ENCODE measurements at places on chromosomes 7 and 10.

- DNase-seq = no peak
Measured at GRCh38 chr7:94249631-94250030, 145.1 kb upstream of the COL1A2 start.

DNA sequence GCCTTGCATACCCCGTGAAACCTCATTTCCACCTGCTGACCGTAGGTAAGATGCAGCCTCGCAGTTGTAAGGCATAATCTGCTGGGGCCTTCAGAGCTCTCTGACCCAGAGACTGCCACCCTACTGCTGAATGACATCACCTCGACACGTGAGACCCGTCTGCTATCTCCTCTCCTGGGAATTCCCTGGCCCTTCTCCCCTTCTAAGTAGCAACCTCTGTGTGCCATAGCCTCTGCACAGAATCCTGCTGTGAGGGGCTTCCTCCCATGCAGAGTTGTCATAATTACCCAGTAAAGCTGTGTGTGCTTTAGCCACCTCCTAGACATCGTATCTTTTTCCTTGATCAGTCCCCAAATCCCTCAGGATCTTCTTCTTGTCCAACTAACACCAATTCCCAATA is 106.7 kb downstream of the CACNB2 start:
- no peak for DNase-seq

- no peak for DNase-seq
Measured at GRCh38 chr10:59007307-59008025, 169.0 kb upstream of the PHYHIPL start.

GRCh38 chr7:84913731-84914130 is 273.1 kb downstream of the SEMA3D start:
- DNase-seq = peak; percentile 80

DNA sequence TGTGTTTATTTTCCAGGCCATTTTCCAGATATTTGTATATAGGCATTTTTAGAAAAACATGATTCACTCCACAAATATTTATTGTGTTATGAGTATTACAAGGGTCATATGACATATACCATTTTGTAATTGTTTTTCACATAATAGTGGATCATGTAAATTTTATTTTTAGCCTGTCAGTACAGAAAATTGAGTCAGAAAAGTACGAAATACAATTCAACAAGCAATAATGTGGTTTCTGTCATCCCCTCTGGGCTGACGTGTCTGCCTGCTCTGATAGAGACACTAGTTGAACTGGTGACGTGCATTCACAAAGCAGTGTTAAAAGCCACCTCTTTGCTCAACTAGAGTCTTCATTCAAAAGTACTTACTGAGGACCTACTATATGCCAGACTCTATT is 97.9 kb upstream of the STEAP1B start:
- peak; percentile 94 for DNase-seq

DNA sequence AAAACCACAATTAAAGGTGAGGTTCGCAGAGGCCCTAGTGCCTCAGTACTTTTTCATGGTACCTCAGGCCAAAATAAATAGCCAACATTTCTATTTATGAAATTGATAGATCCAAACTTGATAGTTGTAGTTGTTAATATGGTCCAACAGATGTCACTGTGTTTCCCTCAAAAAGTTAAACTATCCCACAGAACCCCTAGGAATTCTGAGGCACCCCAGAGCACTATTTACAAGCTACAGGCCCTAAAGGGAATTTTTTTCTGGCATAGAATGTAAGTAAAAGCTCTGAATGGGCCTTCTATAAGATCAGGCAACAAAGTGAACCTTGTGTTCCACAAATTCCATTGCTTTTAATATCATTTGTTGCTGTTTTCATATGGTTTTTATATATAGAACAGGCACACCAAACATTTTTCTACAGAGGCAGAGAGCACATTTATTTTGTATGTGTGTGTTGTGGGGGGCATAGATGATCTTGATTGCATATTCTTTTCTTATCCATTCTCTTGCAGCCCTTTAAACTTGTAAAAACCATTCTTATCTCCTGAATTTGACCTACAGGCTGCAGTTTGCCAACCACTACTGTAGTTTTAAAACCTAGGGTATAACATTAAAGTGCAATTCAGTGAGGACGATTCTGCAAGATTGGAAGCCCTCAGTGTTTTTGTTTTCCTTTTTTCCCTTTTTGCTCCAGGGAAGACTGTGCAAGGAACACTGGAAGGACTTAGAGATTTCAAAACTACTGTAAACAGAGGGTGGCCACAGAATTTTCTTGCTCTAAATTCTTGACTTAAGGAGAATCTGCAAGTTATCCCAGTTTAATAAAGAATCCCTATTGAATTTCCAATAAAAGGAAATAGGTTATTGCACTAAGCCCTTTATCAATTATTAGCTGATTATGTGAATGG is 3.5 kb upstream of the ARL4A start:
- peak; percentile 60 for DNase-seq

GRCh38 chr10:37549054-37549453 is 308.4 kb downstream of the ZNF248 start:
- no peak for DNase-seq

- no peak for DNase-seq
Measured at GRCh38 chr7:47380325-47381133, 201.4 kb downstream of the TNS3 start.

DNA sequence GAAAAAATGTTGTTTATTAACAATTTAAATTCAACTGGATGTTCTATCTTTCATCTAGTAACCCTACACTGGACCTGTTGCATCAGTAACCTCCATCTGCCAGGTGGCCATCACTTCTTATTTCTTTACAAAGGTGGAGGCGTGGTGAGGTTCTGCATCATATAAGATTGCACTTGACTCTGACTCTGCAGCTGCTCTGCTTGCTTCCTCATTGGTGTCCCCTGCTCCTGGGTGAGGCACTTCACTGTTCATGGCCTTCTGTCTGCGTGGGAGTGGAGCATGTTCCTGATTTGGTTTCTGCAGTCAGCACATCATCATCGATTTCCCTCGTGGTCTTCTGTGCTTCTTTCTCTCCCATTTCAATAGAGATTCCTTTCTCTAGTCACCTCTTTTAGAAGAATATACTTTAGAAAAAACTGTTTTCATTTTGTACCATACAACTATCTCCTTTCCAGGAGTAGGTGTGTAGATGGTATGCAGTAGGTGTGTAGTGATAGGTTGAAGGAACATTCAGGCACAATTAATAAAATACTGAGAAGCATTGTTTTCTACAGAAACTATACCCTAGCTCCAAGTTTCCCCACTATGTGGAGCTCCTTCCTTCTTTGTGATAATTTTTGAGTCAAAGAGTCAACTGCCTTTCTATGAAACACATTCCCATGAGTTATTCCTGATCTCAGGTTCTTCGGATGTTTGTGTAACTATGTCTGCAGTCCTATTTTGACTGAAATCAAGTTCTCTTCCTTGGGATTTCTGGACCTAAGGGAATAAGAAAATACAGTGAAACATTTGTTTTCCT is 231.7 kb upstream of the CNTNAP2 start:
- DNase-seq = peak; percentile 1
